ENCODE measurements at places on chromosomes 2 and 18. TPM values are rescaled to one million over a fixed set of nuclear protein-coding genes. Genes with fewer than 3 reads are reported as not detected.

Gene CD8B2
- total RNA-seq: not detected

DNA sequence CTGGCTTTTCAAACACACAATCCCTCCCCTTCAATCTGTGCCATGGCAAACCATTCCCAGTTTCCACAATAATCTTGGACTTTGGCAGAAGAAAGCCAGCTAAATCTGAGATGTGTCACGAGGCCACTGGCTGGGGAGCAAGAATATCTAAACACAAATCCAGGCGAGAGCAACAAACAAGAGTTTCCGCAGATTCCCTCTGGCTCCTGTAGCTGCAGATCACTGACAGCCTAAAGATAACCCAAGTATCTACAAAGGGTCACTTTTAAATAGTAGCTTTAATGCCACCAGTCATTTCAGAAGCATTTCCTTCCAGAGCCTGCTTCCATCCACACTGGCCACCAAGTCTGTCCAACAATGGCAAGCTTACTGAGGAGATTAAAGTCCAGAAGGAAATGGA lies 86.9 kb downstream of the ACVR1 start:
- no peak for DNase-seq
- no peaks in the 10 kb centered on the region for H3K27me3 ChIP-seq
- H3K27ac ChIP-seq: no peak overlapping the region
- peaks cover 5% of the 10 kb centered on the region for H3K36me3 ChIP-seq
- H3K4me1 ChIP-seq: peaks cover 27% of the 10 kb centered on the region

DNA sequence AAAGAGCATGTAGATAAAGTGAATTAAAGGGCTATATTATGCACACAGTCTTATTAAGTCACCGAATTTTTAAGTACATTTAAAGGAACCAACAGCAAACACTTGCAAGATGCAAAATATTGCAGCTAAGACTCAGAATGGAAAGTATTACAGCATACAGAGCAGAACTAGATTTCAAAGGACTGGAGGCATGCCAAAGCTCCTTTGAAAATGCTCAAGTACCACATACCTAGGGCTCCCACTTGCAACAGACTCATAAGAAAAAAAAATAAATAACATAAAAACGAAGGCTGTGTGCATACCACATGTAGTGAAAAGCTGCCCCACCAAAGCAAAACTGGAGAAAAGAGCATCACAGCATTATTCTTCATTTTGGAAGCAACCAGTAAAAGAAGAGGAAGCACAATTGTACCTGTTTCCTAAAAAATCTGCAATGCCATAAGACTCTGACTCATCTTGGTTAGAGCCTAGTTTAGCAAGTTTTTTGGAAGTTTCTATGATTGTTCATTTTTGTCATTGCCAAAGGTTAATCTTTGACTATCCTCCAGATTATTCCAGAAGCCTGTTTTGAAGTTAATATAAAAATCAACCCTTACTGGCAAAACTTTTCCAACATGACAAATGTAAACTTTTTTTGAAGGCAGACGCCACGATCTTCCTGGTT lies 306.0 kb upstream of the COL3A1 start:
- no peak for DNase-seq
- no peaks in the 10 kb centered on the region for H3K4me1 ChIP-seq
- H3K27ac ChIP-seq: no peak overlapping the region
- no peaks in the 10 kb centered on the region for H3K27me3 ChIP-seq
- H3K36me3 ChIP-seq: no peaks in the 10 kb centered on the region
- no peak overlapping the region for H3K4me3 ChIP-seq

DNA sequence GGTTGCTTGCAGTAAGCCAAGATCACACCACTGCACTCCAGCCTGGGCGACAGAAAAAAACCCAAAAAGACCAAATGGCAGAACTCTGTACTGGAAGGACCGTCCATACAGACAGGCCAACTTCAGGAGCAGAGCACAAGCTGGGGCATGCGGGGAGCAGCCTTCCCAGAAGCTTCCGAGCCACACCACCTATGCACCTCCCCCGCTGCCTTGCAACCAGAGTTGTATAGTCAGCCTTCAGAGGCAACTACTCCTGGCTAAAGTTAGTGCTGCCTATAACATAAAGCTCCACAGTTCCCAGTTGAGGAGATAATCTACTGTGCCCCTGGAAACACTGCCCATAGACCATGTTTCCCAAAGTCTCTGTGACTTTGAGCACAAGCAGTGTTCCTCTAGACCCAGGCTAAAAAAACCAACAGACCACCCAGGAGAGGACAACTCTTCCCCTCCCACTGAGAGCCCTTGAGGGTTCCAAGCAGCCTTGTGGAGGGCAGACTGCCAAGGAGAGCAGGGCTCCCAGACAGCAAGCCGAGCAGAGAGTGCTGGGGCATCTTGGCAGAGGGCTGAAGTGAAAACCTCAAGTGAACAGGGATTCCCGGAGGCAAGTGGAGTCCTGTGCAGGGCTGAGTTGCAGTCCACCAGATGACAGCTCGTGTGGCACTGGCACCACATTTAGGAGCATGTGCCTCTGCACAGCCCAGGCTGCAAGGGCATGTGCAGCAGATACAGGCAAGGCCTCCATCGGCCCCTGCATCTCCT lies 6.8 kb downstream of the SFT2D3 start:
- peaks cover 33% of the 10 kb centered on the region for H3K36me3 ChIP-seq
- no peaks in the 10 kb centered on the region for H3K27me3 ChIP-seq
- no peak for DNase-seq
- H3K27ac ChIP-seq: no peak overlapping the region
- peaks cover 24% of the 10 kb centered on the region for H3K4me1 ChIP-seq
- no peak overlapping the region for H3K4me3 ChIP-seq

- no peaks in the 10 kb centered on the region for H3K27me3 ChIP-seq
- no peaks in the 10 kb centered on the region for H3K36me3 ChIP-seq
- peaks cover 6% of the 10 kb centered on the region for H3K4me1 ChIP-seq
- no peak overlapping the region for H3K27ac ChIP-seq
- H3K4me3 ChIP-seq: no peak overlapping the region
Observed at GRCh38 chr2:158011055-158011771, 90.5 kb upstream of the UPP2 start.

Gene AFF3
- 3.2 TPM for total RNA-seq

Gene REG1B
- total RNA-seq: not detected

- no peaks in the 10 kb centered on the region for H3K4me1 ChIP-seq
- DNase-seq: no peak
- H3K4me3 ChIP-seq: no peak overlapping the region
Observed at GRCh38 chr2:217919204-217919603, 83.6 kb downstream of the TNS1 start.

DNA sequence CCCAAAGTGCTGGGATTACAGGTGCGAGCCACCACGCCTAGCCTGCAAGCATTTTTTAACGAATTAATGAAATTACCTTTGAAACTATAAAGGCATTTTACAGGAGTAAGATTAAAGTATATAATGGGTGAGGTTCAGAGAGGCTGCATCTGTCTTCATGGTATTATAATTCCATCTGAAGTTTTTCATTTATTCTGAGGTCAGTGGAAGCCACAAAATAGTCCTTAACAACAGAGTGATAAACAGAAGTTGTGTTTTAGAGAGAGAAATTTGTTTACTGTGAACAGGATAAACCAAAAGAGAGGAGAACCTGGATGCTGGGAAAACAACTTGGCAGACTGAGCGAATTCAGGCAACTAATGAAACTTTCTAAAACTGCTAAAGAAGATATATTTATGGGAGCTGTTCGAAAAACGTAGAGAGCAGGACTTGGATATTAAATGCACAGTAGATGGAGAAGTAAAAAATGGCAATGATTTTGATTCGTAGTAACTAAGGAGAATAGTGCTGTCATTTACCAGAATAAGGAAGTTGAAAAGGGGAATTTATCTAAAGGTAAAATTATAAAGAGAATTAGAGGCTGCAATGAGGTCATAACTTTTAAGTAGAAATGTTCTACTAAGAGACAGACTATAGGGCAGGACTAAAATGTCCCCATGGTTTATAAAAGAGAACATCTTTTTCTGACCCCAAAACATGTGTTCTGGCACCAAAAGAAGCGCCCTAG lies 37.9 kb upstream of the ITGA4 start:
- no peaks in the 10 kb centered on the region for H3K36me3 ChIP-seq
- H3K4me3 ChIP-seq: no peak overlapping the region
- no peaks in the 10 kb centered on the region for H3K27me3 ChIP-seq
- DNase-seq: no peak
- H3K4me1 ChIP-seq: no peaks in the 10 kb centered on the region

Gene STK39
- total RNA-seq: 27.3 TPM

DNA sequence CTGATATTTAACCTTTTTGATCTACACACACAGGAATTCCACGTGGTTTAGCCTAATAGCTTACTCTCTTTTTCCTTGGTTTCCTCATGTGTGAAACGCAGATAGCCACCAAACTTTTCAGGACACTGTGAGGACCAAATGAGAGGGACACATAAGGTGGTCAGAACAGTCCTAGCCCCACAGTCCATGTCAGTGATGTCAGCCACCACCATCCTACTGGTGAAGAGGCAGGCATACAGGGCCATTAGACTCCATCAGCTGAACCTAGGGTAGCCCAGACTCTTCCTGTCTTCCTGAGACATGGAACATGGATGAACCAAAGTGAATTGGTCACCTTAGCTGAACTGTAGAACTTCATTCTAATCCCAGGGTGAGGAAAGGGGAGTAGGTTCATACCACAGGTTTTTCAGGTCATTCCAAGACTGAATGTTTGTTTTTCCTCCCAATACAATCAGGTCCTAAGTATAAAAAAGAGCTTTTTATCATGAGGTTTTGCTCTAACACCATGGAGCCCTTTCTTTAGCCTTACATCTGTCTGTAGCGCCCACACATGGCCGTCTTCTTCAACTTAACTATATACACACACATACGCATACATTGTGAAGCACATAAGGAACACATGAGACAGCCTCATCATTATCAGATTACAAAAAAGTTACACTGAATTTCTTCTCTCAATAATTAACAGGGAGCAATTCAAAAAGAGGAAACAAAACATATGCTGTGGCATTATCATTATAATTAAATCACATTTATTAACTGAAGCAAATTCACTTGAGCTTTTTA lies 18.5 kb upstream of the NFE2L2 start:
- DNase-seq: no peak
- no peaks in the 10 kb centered on the region for H3K27me3 ChIP-seq
- no peaks in the 10 kb centered on the region for H3K36me3 ChIP-seq
- no peaks in the 10 kb centered on the region for H3K4me1 ChIP-seq

DNA sequence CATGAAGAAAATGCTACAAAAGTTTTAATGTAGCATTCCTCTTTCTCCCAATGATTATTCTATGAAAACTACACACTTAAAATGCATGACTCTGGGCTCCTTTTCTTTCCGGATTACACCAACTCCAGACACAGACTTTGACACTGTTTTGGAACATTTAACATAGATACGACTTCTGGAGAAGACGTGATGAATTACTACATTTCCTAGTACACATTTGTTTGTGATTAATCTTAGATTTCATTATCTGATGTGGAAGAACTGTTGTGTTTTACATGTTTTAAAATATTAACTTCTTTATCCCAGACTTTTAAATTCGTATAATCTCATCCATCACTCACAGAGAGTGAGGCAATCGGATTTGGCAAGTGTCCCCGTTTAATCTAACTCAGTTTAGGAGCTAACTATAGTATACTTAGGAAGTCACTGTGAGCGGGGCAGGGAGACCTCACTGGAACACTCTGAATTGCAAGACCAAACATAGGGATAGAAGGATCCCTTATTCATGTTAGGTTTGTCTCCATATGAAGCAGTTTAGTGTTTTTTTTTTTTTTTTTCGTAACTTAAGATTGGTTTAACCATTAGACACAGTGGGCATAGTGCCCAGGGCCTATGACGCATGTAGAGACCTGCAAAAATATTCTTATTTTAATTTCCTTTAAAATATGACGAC lies 66.7 kb downstream of the PDE1A start:
- no peak overlapping the region for H3K4me3 ChIP-seq
- DNase-seq: no peak
- H3K27me3 ChIP-seq: no peaks in the 10 kb centered on the region
- H3K4me1 ChIP-seq: no peaks in the 10 kb centered on the region
- H3K36me3 ChIP-seq: no peaks in the 10 kb centered on the region

All from CD4-positive, alpha-beta memory T cell (primary cell).